ENCODE measurements at places on chromosomes 5 and 9.

GRCh38 chr5:143701493-143701892 is 110.5 kb upstream of the HMHB1 start:
- DNase-seq = no peak

DNA sequence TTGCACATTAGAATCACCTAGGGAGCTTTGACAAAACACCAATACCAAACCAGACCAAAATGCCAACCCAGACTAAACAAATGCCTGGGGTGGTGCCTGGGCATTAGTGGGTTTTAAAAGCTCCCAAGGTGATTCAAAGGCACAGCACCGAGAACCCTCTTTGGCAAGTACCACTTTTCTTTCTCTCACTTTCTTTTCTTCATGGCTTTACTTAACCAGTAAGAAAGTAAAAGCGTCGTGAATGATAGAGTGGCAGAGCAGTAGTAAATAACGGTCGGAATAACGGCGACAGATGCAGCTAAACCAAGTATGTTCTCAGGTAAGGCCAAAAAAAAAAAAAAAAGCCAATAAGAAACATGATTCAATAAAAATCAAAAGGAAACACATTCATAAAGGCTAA is 49.5 kb downstream of the ZNF608 start:
- DNase-seq = no peak

DNA sequence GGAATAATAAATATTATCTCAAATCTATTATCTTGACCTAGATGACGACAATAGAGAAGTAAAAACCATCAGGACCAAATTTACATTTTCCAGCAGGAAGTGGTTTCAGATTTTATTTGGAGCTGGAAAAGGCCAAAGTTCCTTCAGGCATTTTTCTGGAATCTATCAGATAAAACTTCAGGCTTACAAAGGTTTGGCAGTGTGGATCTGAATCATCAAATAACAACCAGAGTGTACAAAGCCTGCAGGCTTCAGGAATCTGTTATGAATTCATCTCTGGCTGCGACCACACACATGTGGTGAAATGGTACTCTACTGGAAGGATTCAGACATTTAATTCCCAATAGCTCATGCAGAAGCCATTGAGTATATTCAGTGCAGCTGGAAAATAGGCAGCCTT is 726.4 kb upstream of the GRAMD2B start:
- peak; percentile 23 for DNase-seq

GRCh38 chr9:76761448-76761847 is 2.8 kb upstream of the PCA3 start:
- DNase-seq = no peak

DNA sequence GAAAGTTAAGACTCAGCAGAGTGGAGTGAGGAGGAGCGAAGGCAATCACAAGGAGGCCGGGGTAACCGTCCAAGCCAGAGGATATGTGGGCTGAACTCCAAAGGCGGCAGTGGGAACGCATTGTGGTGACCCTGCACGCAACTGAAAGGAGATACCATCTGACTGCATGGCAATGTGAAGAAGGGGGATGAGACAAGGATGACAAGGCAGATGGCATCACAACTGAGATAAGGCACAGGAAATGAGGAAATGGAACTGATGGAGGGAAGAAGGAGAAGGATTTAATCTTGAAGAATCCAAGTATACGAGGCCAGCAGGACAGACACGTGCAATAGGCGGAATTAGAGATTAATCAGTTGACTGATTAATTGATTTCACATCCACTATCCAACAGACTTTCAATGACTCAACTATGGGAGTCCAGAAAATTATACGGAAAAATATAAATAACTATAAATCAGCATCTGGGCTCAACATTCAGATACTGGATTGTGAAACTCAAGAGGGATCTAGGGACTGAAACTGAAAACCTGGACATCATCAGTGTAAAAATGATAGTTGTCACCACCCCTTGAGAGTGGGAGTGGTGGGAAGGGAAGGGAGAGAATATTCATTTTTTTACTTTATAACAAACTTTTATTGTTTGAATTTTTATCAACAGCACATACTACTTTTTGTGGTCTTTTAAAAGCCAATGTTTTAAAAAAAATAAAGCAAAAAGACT is 86.1 kb downstream of the ARL15 start:
- DNase-seq = no peak

GRCh38 chr5:65481171-65481581 is 544 bp downstream of the ADAMTS6 start:
- peak; percentile 19 for DNase-seq

GRCh38 chr5:93887678-93888077 is 146.3 kb upstream of the POU5F2 start:
- no peak for DNase-seq

DNA sequence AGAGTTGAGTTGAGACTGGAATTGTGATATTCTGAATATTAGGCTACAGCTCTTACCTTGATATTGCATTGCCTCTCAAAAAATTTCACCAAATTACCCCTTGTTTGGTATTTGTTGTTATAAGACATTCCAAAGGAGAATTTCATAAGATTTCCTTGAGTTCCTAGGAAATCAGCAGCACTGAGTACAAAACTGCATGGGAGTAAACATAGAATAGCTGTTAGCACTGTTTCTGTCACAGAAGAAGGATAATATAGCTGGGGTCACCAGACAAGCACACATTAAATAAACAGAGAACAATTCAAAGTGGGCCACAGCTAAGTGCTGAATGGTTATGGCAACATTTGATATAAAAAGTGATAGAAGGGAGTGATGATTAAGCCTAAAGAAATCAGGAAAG is 724.3 kb downstream of the PRELID2 start:
- DNase-seq = no peak

DNA sequence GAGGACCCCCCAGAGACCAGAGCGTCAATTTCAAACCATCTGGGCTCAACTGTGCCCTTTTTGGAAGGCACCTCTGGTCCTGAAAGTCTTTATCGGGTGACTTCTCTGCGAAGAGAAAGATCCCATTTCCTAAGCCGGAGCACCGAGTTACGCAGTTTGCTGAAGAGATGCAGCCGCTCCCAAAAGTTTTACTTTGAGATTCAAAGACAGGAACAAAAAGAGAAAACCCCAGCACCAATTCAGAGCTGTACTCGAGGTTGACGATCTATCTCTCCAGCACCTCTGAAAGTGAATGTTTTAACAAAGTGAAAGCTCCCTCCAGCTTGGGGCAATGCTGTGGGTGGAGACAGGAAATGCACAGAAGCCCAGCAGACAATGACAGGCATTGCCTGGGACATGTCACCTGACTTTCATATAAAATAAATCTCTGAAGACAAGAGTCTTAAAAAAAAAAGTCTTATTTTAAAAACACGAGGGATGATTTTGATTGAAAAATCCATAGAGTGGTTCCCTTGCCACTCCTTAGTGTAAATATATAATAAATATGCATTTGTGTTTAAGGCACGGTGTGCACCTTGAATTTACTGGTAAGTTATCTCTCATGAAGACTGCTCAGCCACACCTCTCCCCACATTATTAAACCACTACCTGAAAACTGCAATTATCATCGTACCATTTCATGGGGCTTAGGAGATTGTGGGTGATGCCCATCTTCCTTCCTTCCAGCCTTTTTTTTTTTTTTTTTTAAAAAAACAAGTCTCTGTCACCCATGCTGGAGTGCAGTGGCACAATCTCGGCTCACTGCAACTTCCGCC is 79.9 kb downstream of the FNBP1 start:
- peak; percentile 43 for DNase-seq

DNA sequence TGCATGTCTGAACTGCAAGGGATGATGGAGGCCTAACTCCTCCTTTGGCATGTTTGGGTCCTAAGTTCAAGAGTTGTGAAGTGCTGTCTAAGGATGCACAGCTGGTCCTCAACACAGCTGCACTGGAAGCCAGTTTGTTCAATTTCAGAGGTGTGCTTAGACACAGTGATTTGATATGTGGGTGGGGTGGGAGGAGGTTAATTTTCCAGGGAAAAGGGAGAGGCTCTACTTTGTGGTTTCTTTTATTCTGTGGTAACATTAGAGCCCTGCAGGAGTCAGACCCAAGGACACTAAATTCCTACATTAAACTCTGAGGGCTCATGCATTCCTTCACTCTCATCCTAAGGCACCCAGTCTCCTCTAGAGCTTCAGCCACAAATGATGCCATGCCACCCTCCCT is 188.4 kb upstream of the MAST4 start:
- DNase-seq = no peak
